ENCODE measurements at places on chromosomes 6 and 20.

DNA sequence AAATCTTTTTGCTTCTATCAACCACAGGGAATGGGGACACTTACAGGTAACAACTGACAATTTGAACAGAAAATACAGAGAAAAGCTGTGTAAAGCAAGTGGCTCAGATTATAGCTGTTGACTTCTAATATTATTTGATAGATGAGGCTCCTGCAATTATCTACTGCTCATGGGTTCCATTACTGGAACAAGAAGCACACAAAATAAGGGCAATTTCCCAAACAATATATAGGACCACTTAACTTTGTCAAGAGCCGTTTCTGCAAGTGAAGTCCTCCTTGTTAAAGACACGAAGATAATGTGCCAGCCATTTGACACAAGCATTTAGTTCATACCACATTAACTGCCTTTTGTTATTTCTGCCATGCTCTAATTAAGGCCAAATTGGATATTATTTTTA lies 315.5 kb upstream of the ARID1B start:
- no peak for DNase-seq

DNA sequence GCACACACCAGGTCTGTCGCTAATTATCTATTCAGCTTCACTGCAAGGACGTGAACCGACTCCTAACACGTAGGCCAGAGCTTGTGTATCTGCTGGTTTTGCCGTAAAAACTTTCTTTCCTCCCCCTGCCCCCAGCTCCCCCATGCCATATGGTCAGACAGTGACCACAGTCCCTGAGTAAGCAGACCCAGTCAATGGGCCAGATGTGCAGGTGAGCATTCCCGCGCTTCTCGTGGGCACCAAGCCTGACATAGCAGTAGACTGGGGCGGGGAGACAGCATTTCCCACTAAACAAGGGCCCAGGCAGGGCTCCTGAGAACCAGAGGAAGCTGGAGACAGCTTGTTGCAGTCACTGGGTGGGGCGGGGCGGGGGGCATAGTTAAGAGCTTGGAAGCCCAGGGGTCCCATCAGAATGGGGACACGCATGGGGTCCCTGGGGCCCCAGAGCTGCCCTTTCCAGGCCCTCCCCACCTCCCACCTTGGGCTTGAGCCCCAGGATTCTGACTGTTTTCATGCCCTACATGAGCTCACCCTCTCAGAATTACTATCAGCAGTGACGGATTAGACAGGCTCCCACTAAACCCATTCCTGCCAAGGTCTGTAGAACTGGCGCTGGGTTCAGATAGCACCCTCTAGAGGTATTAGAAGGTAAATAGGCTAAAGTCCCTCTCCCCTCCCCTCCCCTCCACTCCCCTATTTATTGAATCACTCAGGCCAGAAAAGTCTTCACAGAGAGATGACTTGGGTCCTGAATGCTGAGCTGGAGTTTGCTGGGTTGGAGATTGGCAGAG lies 51.8 kb downstream of the CDH26 start:
- no peak for DNase-seq

GRCh38 chr6:137729866-137730629 lies 137.0 kb upstream of the TNFAIP3 start:
- no peak for DNase-seq

DNA sequence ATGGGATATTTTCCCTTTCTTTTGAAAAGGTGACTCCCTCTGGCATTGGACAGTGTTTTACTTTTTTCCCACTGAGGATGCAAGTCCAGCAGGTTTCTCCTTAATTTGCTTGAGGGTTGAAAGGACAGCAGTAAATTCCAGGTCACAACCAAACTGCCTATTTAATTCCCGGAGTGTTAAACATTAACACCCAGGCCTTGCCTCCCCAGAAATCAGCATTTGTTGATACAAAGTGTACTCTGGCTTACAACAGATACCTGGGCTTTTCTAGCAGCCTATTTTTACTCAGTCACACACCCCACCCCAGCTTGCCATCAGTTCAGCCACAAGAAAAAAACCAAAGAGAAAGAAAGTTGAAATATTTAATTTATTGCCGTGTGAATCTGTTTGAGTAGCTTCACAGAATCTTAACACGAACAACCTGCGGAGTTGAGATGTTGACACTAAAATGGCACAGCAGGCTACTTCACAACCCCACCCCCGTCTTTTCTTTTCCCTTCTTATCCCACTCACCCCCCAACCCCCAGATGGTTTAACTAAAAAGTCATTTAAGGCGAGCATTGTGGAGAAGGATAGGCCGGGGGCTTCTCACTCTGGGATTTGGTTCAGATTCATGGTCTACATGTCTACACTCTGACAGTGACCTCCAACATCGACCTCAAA lies 45.7 kb downstream of the MYLIP start:
- no peak for DNase-seq

DNA sequence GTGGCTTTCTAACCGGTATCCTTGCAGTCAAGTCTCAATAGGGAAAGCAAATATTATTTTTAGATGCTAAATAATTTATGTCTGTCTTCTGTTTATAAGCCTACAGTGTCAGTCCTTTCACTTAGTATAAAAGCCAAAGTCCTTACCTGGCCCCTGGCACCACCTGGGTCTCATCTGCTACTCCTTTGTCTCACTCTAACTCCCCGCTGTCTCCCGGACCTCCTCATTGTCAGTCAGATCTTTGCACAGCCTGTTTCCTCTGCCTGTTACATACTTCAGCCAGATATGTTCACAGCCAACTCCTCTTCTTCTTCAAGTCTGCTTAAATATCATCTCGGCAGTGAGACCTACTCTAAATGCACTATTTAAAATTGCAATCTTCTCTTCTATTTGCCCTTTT lies 84.2 kb downstream of the THEMIS start:
- DNase-seq: no peak

GRCh38 chr6:29828471-29828797 lies 809 bp downstream of the HLA-G start:
- DNase-seq: no peak

DNA sequence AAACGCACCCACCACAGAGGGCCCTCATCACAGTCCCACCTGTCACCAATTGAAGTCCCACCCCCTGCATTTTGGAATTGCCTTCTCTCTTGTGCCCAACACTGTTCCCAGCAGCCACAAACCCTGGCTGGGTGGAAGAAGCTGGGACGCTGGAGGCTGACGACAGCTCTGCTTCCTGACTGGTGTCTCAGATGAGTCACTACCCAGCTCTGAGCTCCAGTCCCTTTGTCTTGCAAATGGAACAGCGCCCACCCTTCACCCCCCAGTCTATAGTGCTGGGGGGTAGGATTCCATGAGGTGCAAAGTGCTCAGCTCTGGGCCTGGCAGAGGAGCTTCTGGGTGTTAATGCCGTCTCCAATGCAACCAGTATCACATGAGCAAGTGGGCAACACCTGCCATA lies 85.3 kb downstream of the DLGAP4 start:
- DNase-seq: no peak

GRCh38 chr20:62479156-62479555 lies 3.4 kb upstream of the GATA5 start:
- DNase-seq: no peak

DNA sequence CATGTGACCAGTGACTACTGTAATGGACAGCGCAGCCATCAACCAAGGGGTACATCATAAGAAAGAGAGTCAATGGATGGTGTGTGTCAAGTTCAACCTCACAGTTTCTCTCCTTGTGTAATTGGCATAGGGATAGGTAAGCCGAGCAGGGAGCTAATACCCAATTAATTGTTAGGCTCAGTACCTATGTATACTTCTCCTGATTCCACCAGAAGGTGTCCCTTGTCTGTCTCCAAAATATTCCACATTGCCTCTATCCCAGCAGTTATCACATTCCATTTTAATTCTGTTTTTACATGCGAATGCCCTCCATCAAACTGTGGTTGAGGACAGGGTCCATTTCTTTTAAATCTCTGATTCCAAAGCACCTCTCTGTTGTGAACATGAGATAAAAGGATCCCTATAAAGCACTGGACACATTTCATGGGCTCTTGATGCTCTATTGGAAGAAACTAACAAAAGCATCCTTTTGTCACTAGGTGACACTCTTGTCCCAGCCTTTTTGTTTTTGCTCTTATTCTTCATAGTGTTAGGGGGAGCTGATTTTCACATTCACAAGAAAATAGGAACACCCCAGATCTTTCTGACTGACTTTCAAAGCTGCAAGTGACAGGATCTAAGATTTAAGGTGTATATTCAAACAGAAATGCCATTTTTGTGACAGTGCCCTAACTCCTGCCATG lies 38.9 kb downstream of the FBXO9 start:
- no peak for DNase-seq

DNA sequence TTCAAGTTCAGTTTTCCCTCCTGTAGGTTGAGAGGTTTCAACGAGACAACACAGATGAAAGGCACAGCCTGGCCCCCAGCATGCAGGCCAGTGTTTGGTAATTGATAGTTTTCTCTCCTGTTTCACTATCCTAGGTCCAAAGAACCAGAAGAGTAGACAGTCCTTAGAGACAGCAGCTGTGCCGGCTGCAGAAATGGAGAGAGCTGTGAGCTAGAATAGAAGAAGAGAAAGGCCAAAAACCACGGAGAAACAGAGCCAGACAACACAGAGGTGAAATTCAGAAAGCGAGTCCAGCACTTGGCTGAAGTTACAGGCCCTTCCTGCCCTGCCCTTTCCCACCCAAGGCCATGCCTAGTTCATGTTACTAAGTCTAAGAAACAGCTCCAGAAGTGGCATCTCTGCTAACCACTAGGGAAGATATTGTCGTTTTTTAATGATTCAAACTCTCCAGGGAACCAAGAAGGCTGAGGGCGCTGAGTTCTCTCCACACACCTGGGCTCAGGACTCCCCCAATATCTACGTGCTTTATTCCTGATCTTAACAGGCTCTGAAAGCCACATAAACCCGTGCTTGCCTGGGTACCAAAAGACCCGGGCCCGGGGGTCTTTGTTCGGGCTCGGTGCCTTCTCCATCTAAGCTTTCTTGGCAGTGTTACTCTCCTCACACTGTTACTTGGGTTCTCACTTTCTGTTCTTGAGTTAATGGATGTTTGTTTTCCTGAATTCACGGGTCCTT lies 16.5 kb upstream of the RBPJL start:
- no peak for DNase-seq

DNA sequence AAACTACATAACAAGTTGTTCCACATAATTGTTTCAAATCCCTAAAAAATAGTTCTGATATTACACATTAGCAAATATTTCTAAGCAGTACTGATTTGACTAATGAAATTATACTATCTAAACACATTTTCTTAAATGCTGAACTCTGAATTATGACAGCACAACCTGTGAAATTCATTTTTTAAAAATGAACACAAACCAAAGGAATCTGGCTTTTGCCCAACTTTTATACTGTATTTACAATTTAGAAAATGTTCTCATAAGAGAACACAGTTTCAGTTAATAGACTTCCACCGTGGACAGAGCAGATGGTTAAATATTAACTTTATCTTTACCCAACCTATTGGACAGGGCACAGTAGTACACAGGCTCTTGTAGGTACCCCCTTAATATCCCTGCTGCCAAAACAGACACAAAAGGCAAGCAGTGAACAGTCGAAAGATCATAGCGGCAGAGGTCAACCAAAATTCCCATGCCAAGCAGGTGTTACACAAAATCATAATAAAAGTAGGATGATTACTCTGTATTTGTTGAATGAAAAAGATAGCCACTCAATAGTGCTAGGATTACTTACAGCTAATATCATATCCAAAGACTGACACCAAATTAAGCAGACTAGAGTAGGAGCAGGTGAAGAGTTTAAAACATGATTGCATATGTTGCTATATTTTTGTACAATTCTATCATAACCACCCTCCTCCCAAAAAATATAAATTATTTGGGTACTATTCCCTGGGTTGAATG lies 122.5 kb downstream of the RNGTT start:
- DNase-seq: no peak

GRCh38 chr6:146693342-146693741 lies 94.6 kb downstream of the ADGB start:
- no peak for DNase-seq

DNA sequence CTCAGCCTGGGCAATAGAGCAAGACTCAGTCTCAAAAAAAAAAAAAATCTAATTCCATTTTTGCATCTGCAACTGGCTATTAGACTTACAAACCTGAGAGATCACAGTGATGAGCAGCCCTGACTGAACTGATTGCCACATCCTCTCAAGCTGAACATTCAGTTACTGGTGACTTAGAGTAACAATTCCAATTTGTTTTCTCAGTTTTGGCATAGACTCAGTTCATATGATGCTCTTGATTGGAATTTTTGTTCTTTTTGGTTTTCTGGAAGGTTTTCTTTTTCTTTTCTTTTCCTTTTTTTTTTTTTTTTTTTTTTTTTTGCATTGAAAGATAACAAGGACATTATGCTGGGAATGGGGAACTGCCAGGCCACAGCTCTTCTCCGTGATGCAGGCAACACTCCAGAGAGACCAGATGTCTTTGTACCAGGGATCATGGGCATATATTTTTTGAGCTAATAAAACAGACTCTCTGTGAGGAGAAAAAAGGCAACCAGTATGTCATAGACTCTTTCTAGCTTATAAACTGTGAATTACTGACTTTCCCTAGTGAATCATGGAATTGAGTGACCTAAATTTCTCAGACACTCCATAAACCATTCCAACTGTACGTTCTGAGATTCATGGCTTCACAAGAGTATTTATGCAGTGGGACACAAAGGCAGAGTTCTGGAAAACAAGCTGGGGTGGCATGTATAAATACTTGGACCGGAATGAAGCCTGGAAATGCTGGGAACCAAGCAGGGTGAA lies 86.0 kb upstream of the SLC2A12 start:
- DNase-seq: no peak

DNA sequence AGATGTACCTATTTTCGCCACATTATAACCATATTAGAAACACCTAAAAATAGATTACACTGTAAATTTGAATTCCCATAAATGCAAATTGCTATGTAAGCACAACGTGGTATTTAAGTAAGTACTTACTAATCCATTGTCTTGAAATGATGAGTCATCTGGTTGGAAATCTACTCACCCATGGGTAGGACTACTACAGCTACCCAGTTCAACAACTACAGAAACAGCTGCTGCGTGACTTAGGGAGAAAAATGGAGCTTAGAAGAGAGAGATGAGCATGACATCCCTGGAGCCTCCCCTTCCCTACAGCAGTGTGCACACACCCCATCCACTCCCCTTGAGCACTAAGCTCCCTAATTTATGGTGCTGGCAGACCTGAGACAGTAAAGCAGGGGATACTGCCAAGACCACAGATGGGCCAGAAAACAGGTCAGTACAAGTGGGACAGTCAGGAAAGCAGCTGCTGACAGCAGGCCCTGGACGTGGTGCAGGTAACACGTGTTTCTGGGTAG lies 26.9 kb downstream of the RRAGD start:
- DNase-seq: no peak
